ENCODE measurements at places on chromosomes 7 and 10. TPM values are rescaled to one million over a fixed set of nuclear protein-coding genes. Genes with fewer than 3 reads are reported as not detected.

SEC31B gene
- 6.7 TPM for total RNA-seq

PRPS1L1 gene
- not detected for total RNA-seq

GRB10 gene
- 54.9 TPM for total RNA-seq

DGKI gene
- 0.35 TPM for total RNA-seq

MUC3A gene
- 9.4 TPM for total RNA-seq

NEUROG3 gene
- not detected for total RNA-seq

ASIC3 gene
- 2.2 TPM for total RNA-seq

HOXA11 gene
- not detected for total RNA-seq

HMX3 gene
- 0.20 TPM for total RNA-seq

GATA3 gene
- 0.88 TPM for total RNA-seq

CDHR1 gene
- total RNA-seq = 0.13 TPM

EIF5AL1 gene
- total RNA-seq = 0.48 TPM

UPK3BL2 gene
- 8.5 TPM for total RNA-seq

SUN3 gene
- total RNA-seq = not detected

GNGT1 gene
- not detected for total RNA-seq

RBP4 gene
- total RNA-seq = 6,485 TPM

TMEM26 gene
- 0.35 TPM for total RNA-seq

ZRANB1 gene
- 11.6 TPM for total RNA-seq

CALHM1 gene
- total RNA-seq = not detected

SFMBT2 gene
- total RNA-seq = 1.1 TPM
